Lower leg skin (tissue), 4 donors: ENCODE measurements at places on chromosomes 12 and 14. TPM values are rescaled to one million over a fixed set of nuclear protein-coding genes. Genes with fewer than 3 reads are reported as not detected.
A peak's percentile ranks its signal among the peaks of the same experiment; 100 is the strongest.

Gene KRT6B
- 441 TPM for total RNA-seq

Gene GPRC5D
- total RNA-seq, result not detected

DNA sequence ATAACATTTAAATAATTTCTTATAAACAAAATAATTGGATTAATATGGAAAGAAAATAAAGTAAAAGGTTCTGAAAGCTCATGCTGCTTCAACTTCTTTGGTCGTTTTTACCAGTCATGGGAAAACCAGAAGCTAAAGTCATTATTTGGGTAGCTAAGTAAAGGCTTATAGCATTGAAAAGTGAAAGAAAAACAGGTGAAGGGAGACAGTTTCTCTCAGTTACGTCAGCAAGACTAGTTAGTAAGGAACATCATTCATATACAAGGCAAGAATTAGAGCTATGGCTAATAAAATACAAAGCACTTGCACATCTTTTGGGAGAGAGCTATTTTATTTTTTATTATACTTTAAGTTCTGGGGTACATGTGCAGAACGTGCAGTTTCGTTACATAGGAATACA, 170.3 kb upstream of the SYT10 start:
- no peak for DNase-seq

Gene TMEM121
- 2.9 TPM for total RNA-seq

GRCh38 chr12:53980802-53981496, 4.0 kb upstream of the HOXC10 start:
- no peak for DNase-seq

Gene SYT1
- 0.42 TPM for total RNA-seq

DNA sequence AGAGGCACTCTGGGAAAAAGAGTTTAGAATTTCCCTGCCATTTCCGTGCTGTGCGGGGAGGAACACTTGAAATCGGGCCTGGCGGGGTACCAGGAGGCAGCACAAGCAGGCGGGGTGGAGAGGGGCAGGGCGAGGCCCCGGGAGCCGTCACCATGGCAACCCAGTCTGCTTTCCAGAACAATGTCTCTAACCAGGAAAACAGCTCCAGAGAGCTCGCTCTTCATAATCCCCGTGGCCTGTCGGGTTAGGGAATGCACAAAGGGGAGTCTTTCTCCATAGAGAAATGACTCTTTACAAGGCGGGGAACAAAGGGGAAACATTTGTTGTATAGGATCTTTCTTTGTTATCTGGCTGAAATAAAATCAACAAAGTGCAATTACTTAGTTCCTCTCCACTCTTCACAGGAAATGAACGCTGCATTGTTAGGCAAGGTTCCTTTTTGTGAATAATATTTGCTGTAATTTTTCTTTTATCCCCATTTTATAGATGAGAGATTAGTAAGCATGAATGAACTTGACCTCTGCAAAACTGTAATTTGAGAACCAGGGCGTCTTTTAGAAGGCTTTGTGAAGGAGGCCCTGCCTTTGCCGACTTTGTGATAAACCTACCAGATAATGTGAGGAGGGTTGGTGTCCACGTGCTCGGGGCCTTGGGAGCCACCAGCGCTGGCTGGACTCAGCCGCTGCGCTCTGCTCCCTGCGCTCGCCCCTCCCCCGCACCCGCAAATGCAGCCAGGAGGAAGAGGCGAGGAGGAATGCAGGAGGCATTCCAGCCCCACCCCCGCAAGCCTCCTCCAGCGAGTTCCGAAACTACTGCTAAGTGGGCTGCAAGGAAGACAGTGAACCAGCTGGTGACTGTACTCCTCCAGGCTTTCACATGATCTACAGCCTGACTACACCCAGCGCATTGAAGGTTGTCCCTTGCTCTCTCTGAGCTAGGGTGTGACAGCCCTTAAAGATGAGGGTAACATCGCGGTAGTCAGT, 105.2 kb upstream of the ATF7IP start:
- DNase-seq, result peak; percentile 98
